CD4-positive, CD25-positive, alpha-beta regulatory T cell (primary cell): ENCODE measurements at places on chromosomes 11 and 22.
A peak's percentile ranks its signal among the peaks of the same experiment; 100 is the strongest.

- no peak overlapping the region for H3K27ac ChIP-seq
- no peak overlapping the region for H3K4me3 ChIP-seq
- DNase-seq, result no peak
- H3K36me3 ChIP-seq, result peaks cover 50% of the 10 kb centered on the region
- no peaks in the 10 kb centered on the region for H3K4me1 ChIP-seq
Observed at GRCh38 chr11:74634537-74634936, 42.2 kb downstream of the POLD3 start.

DNA sequence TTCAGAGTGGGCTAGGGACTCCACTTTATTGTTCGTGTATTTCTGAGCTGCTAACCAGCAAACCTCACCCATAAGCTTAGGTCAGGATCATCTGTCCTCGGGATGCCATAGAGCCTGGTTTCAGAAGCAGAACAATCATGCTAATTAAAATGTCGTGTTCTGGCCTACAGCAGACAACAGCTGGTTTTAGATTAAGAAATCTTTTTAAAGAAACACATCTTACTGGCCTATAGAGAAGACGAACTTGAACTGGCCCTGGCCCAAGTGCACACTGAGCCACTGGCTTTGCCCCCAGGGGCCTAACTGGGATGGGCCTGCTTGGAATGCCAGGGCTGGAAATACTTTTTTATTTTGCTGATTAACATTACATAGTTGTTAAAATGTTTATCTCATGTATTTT, 63.2 kb downstream of the ALX4 start:
- H3K27me3 ChIP-seq, result no peaks in the 10 kb centered on the region
- peaks cover 17% of the 10 kb centered on the region for H3K36me3 ChIP-seq
- H3K27ac ChIP-seq, result no peak overlapping the region
- H3K4me3 ChIP-seq, result no peak overlapping the region
- DNase-seq, result no peak
- no peaks in the 10 kb centered on the region for H3K4me1 ChIP-seq

GRCh38 chr11:116421529-116422185, 351.1 kb downstream of the BUD13 start:
- no peak overlapping the region for H3K27ac ChIP-seq
- H3K4me1 ChIP-seq, result no peaks in the 10 kb centered on the region
- no peak for DNase-seq
- no peaks in the 10 kb centered on the region for H3K36me3 ChIP-seq
- H3K27me3 ChIP-seq, result no peaks in the 10 kb centered on the region
- no peak overlapping the region for H3K4me3 ChIP-seq

- H3K27ac ChIP-seq, result no peak overlapping the region
- no peaks in the 10 kb centered on the region for H3K36me3 ChIP-seq
- no peaks in the 10 kb centered on the region for H3K4me1 ChIP-seq
- no peak overlapping the region for H3K4me3 ChIP-seq
- no peak for DNase-seq
Observed at GRCh38 chr11:112481893-112482292, 221.2 kb upstream of the PLET1 start.

- no peak overlapping the region for H3K27ac ChIP-seq
- no peak for DNase-seq
- H3K36me3 ChIP-seq, result no peaks in the 10 kb centered on the region
- no peaks in the 10 kb centered on the region for H3K27me3 ChIP-seq
- no peak overlapping the region for H3K4me3 ChIP-seq
Observed at GRCh38 chr11:2696455-2696854, 3.3 kb downstream of the KCNQ1OT1 start.

DNA sequence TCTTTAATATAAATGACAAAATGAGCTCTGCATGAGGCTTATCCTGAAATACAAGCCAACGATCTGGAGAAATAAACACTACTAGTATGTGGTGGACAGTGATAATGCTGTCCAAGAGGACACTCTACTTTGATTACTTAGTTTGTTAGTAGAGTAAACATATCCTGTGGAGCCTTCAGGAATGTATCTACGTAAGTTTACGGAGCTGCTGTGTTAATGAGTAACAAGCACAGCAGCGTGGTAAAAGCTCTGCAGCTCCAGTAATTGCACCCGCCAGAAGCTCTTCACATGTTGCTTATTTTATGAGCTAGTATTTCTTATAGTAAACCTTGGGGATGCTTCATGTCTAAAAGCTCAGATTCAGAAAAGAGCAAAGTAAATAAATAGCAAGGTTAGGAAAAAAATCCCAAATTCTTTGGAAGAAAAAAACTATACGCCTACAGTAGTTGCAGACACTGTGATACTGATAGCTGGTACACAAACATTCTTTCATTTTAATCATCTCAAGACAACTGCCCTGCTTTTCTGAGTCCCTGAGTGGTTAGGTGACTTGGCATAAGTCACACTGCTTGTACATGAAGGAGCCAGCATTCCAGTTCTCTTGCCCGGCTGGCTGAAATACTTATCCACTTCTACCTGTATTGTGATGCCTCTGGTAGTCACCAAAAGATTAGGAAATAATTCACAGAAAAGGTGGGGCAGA, 32.7 kb upstream of the CCDC34 start:
- H3K4me3 ChIP-seq, result no peak overlapping the region
- no peak overlapping the region for H3K27ac ChIP-seq
- H3K27me3 ChIP-seq, result peaks cover 3% of the 10 kb centered on the region

DNA sequence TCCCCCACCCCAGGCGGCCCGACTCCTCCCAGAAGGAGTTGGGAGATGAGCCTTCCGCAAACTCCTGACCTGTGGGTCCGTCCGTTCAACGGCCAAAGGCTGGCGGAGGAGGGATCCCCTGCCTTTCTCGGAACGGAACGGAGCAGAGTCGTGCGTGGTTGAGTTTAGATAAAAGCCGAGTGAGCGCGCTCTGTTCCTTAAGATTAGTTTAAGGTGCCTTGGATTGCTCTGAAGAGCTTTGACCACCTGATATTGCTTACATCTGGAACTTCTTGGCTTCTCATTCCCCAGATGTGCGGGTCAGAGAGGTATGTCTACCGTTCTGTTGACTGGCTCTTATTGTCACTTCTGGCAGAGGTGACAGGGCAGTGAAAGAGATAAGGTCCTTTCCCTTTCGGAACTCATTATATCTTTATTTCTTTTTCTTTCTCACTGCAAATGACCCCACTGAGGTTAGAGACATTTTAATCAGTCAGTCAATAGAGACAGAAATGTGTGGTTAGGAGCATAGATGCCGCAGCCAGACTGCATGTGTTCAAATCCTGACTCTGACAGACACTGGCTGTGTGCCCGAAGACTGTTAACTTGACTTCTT, at the start of gene TRIM6:
TRIM6 (plus strand) TSS at position 31 of the 595 bp plus-strand sequence; CDS start at position 292, 261 bp downstream.
- no peaks in the 10 kb centered on the region for H3K36me3 ChIP-seq
- no peaks in the 10 kb centered on the region for H3K27me3 ChIP-seq
- H3K27ac ChIP-seq, result no peak within 1 kb of the TSS
- peak within 1 kb of the TSS; percentile 69 for H3K4me3 ChIP-seq
- DNase-seq, result no peak

GRCh38 chr11:15873501-15873900, 482.8 kb downstream of the SOX6 start:
- no peaks in the 10 kb centered on the region for H3K36me3 ChIP-seq
- H3K27ac ChIP-seq, result no peak overlapping the region
- H3K4me1 ChIP-seq, result no peaks in the 10 kb centered on the region
- H3K4me3 ChIP-seq, result no peak overlapping the region
- no peaks in the 10 kb centered on the region for H3K27me3 ChIP-seq
- no peak for DNase-seq

GRCh38 chr11:22539821-22540256, 85.8 kb downstream of the FANCF start:
- no peak for DNase-seq
- no peak overlapping the region for H3K4me3 ChIP-seq
- H3K4me1 ChIP-seq, result no peaks in the 10 kb centered on the region
- H3K27ac ChIP-seq, result no peak overlapping the region
- H3K36me3 ChIP-seq, result no peaks in the 10 kb centered on the region
